ENCODE measurements at places on chromosomes 5 and 9.

GRCh38 chr5:69013481-69013880 lies 80.3 kb upstream of the SLC30A5 start:
- no peak for DNase-seq

- DNase-seq: no peak
Observed at GRCh38 chr5:153907170-153907775, 131.4 kb downstream of the FAM114A2 start.

DNA sequence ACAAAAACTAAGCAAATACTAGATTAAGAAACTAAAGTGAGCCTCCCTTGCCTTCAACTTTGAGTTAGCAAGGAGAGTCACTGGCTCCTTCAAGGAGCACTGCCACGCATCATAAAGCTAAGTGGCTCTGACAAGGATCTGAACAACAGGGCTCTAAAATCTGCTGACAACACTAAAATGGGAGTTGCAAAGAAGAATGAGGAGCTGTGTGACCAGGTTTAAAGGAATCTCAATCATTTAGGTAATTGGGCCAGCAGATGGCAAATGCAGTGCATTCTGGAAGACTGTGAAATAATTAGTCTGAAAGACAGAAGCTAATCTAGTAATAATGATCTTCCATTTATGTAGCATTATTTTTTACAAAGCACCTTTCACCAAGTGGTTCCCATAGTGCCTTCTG lies 297.0 kb upstream of the TAS2R1 start:
- DNase-seq: no peak

- DNase-seq: peak; percentile 27
Observed at GRCh38 chr5:142145106-142145900, 36.7 kb downstream of the NDFIP1 start.

GRCh38 chr5:135561266-135561665 lies 17.5 kb downstream of the CXCL14 start:
- no peak for DNase-seq

GRCh38 chr5:56170557-56170956 lies 62.6 kb downstream of the ANKRD55 start:
- DNase-seq: no peak

DNA sequence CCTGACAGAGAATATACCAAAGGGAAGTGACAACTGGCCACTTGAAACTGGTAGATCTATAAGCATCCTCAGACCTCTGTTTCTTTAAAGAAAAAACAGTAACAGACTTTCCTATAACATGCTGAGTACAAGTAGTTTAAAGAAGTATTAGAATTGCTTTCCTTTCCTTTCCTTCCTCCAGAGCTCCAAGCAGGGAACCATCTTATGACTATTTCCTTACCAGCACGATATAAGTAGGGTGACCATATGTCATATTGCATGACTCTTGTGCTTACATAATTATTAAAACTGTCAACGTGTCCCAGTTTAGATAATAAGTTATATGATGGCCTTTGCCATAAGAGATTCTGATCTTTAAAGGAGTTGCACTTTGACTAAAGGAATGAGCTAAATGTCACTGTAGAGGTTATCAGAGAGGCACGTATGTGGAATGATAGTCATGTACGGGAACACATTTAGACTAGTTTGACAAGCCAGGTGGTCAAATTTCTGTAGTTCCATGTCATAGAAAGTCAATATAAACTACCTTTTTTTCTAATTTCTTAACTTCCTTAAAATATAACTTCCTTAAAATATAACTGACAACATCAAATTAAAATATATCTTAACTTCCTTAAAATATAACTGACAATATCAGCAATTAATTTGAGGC lies 212.7 kb upstream of the CD180 start:
- DNase-seq: no peak

DNA sequence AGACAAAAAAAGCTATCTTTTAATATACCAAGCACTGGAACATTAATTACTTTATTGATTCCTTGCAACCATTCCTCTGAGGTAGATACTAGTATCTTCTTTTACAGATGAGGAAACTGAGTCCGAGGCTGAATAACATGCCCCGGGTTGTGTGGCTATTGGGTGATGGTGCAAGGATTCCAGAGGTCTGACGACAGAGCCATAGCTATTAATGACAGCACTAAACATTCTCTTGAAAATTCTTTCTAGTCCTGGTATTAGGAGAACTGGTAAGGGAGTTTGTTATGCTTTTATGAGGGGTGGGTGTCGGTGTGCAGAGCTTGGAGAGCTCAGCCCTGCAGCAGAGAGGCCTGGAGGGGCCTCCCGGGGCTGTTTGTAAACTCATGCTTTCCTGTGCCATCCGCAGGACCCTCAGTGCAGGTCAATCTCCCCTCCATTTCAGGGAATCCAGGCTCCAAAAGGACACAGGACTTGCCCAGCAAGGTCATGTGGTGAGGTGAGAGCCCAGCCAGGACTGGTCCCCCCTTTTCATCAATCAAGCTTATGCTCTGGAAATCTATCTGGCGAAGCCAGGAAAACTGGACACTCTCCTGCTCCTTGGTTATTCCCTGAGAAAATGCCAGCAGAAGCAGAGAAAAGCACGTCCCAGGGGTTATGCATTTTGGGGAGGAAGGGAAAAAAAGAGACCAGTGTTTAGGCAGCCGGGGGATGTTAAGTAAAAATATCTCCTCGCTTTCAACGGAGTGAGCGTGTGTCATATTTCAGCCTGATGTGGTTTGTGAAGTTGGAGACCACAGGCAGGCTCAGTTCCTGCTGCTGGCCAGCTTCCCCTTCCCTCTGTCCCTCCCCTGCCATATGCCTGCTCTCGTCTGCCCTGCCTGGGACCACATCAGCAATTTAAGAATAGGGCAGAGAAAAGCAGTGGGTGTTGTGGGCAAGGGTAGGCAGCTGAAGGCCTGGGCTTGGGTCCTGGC lies 3.7 kb downstream of the GSN start:
- DNase-seq: no peak

DNA sequence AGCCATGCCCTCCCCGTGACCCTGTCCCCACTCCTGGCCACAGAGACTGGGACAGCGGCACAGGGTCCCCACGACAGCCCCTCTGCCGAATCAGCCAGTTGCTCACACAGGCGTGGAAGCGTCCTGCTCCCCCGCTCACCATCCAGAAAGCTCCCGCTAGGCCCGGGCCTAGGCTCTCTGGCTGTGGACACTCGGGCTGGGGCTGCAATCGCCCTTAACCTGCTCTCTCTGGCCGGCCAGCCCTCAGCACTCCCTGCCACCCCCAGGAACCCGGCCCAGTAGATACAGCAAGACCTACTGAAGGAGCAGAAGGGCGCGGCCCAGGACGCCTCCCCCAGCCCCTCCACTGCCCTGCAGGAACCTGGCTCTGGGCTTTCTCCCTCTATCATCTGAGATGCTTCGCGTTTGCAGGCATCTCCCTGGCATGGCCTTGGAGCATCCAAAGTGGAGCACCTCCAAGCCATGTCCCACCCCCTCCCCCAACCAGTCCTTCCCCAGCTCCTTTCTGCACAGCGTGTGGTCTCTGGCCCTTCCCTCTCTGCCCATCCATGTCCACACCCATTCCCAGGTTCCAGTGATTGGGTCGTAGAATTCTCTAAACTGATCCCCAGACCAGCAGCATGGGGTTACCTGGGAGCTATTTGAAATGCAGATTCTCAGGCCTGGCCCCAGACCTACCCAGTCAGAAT lies 113.7 kb upstream of the LMX1B start:
- no peak for DNase-seq
